ENCODE measurements at places on chromosomes 13 and 19.

DNA sequence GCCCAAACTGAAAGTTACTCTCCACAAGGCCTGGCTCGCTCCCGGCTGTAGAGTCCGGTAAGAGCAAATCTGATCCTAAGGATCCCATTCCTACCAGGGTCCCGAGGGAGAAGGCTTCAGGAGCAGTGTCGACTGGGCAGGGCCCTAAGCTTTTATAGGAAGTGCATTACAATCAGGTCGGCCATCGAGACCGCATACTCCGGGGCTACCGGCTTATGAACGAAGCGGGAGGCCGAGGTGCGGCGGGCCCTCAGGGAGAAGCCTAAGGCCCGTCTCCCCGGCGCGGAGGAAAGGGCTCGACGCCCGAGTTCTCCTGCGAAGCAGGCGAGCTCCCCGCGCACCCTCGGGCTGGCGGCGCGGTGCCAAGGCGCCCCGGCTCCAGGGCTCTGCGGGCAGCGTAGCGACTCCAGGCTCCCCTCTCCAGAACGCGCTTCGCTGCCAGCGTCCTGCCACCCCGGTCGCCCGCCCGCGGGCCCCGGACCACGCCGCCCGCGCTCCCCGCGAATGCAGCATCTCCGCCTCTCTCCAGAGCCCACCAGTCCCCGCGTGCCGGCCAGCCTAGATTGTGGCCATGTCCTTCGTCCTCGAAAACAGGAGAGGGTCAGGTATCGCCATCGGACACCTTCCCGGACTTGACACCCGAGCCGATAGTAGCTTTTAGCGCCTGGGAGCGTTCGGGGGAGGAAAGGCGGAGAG lies 1.4 kb downstream of the EFNB2 start:
- DNase-seq: no peak

DNA sequence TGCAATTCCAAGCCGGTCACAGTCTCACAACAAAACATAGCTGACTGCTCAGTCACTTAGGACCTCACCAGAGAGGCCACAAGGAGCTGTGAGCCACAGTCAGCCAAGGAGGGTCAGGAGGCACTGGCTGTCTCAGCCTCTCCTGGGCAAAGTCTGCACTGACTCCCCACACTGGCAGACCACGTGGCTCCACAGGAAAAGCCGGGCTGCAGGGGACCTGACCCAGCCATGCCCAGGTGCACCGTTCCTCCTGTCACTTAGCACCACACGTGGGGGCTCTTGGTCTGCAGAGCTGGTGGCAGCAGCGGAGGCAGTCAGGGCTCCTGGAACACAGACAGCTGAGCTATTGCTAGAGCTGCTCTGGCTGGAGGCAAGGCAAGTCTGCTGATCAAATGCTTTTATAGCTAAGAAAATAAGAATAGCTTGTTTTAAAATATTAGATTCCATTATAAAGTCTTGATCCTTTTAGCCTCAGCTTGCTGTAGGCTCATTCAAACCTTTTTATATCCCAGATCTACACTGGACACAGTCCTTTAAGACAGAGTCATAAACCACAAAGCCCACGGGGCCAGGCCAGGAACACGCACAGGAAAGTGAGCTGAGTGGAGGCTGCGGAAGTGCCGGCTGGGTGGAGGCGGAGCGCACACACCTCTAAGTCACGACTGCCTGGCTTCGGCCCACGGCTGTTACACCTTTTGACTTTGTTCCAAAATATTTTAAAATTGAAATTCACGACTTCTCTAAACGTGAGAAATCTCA lies 744.1 kb downstream of the UQCRFS1 start:
- DNase-seq: no peak

- DNase-seq: no peak
These were observed 28.5 kb downstream of the EXOC3L2 start for GRCh38 chr19:45216667-45217066.

DNA sequence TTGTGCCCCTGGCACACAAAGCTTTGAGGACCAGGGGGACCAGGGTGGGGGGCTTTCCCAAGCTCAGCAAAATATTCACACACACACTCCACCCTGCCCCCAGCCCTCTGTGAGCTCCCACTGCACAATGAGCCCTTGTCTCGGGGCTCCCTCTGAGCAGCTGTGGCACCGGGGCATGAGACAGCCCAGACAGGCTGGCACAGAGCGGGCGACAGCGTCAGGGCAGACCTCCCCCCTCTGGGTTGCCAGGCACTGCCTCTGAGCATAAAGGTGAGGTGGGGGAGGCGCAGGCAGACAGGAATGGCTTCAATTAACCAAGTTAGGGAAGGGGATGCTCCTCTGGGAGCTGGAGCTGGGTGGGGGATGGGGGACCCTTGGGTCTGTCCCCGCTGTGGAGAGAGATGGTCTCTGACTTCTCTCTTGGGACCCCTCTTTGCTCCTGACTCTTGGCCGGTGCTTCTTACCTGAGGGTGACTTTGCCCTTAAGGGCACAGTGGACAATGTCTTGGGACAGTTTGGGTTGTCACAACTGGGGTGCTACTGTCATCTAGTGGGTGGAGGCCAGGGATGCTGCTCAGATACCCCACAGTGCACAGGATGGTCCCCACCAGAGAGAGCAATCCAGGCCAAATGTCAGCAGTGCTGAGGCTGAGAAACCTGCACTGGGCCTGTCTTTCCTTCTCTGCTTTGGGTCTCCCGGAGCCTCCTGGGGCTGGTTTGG lies 30.3 kb downstream of the LYL1 start:
- DNase-seq: no peak

DNA sequence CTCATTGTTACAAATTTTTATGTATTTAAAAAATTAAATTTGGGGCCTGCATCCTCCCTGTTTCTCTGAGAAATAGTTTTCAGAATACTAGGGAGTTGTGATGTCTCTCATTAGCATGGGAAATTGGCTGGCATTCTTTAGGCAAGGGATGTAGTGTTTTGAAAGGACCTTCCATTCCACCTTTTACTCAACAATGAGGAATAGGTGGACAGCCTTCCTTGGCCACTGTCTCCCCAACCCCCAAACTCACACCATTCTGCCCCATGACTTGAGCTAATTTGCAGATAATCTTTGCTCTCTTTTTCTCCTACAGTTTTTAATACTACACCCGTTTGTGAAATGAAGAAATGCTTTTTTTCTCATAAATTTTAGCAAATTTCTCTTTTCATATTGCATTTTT lies 244.6 kb upstream of the SPRY2 start:
- no peak for DNase-seq

DNA sequence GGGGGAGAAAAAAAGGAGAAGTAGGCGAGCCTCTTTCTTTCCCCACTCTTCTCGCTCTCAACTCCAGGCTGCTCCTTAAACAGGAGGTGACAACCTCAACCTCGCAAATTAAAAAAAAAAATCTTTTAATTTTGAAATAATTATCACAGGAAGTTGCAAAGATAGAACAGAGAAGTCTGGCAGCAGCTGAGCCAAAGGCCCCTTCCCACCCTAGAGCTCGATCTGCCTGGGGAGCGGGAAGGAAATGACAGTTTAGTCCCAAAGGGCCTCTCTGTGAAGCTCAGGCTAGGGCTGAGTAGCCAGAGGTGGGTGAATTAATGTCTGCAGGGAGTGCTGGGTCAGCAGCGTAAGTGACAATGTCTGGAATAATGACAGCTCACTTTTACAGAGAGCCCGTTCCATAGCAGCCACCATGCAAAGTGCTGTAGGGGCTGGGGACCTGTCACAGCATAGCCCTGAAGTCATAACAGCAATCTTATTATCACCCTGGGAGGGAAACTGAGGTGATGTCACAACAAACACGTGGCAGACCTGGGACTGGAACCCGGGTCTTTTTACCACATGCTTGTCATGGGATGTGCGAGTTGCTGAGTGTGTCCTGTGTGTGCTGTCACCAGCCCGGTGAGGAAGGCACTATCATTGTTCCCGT lies 8.8 kb upstream of the CD22 start:
- no peak for DNase-seq

GRCh38 chr13:95643571-95643935 lies 953 bp downstream of the DZIP1 start:
- DNase-seq: no peak

DNA sequence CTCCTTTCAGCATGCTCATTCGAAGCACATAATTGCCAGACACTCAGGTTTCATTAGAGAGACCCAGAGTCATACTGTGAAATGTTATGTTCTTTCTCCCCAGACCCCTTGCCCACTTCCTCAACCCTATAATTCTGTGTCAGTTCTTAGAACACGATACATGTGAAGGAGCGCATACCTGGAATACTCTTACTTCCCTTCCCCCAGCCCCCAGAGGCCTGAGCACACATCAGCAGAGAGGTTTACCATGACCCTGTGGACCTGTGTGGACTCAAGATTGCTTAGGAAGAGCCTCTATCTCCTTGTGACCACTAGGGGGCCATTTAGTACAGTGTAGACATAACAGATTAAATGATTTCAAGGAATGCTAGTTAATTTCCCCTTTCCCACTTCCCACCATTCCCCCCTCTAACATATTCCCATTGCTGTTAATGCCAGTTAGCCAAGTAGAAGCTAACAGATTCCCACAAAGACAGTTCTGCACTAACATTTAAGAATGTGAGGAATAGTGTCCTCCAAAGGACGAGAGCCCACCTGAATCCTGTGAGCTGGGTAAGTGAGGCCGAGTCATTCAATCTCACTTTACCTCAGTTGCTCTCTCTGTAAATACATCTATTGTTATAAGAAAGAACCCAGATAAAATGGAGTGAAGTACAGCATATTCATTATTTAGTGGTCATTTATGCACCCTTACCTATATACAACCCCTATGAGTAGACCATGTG lies 154.2 kb upstream of the MAB21L1 start:
- DNase-seq: peak; percentile 33

DNA sequence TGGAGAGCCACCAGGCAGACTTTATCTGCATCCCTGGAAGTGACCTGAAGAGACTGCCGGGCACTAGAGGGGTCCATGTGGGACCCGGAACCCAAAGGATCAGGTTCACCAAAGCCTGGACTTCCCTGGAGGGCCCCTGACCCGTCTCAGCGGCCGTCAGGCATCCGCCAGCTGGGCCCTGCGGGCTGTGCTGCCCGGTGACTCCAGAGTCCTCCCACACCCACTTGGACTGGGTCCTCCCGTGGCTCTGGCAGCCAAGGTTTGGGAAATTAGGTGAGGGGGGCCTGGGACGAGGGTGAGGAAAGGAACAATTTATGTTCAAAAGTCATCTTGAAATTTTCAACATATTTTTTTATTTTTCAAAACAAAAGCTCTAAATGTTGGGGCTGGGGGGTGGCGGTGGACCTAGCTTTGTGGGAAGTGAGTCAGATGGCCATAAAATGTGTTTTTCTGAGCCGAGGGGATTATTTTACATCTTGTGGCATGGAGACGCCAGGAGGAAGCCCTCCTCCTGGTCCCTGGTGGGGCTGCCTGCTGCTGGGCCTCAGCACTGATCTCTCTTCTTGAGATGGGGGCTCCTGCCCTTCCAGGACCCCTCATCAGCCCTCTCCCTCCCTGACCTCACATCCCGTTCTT lies 20.2 kb downstream of the CEBPA start:
- no peak for DNase-seq

DNA sequence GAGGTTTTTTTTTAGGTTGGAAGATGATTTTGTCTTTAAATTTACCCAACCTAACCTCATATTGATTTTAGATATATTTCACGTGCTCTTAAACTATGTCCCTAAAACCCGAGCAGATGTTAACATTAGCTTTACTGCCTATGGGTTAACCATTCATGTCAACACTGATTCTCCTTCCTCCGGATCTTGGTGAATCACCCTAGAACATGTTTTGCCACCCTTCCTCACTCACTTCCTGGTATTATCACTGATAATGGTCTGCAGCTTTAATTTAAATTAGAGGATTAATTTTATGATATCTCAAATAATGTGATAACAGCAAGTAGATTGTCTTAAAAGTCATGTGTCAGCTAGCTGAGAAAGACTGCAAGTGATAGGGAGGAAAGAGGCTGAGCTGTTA lies 31.9 kb downstream of the HTR2A start:
- no peak for DNase-seq

GRCh38 chr19:55606817-55607216 lies 1.4 kb downstream of the ZNF865 start:
- DNase-seq: no peak

GRCh38 chr19:53871454-53871853 lies 3.8 kb downstream of the MYADM start:
- no peak for DNase-seq

DNA sequence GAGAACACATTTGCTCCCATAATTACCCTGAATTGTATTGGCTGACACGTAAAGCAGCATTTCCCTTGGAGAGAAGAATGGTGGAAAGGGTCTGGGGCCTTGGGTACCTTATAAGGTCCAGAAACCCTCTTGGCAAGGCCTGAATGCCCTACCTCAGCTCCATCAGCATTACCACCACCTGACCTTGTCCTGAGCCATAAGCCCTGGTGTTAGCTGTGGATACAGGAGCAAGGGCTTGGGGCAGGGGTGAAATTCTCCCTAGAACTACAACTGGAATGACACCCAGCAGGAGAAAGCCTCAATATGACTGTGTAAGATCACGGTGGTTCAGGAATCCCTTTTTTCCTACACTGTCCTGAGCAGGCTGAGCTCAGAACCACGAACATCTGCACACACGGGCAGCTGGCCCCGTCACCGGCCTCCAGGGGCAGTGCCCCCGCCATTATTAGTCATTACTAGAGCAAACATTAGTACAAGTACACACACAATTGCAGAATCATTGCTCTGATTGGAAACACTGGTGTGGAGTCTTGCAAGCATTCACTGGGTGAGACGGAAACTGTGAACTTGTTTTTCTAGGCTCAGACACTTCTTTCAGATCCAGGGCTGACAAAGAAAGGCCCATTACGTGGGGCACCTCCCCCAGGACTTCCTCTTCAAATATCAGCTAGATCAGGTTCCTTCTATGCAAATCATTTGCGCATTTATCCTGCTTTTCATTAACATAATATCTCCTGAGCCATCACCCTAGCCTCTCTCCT lies 26.8 kb upstream of the MTIF3 start:
- DNase-seq: no peak

DNA sequence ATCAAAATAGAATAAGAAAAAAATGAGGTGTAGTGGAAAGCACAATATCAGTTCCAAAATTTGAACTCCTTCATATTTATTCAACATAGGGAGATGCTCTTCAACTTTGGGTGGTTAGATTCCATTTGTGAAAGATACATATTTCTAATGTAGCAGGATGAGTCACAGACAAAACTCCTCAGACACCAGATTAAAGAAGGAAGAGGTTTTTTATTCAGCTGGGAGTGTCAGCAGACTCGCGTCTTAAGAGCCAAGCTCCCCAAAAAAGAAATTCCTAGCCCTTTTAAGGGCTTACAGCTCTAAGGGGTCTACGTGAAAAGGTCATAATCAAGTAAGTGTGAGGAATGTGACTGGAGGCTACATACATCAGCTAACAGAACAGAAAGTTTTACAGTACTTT lies 6.8 kb upstream of the ZNF765 start:
- no peak for DNase-seq

DNA sequence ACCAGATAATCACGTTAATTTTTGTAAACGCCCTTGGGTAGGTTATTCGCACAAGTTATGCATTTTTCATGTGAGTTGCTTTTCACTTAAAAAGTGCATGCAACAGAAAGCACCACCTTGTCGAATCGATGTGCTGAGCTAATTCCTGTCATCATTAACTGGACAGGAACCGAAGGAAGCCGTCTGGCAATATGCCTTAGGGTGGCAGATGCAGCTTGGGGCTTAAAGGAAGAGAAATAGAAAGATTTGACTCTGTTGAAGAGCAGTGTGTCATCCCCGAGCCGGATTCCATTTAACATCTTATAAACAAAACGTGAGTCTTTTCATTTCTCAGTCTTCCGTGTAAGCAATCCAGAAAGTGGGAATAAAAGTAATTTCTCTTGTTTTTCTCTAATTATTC lies 70.0 kb downstream of the ATP11A start:
- no peak for DNase-seq

GRCh38 chr19:40465025-40465556 lies 454 bp downstream of the BLVRB start:
- DNase-seq: no peak

All from iPS DF 6.9 (cell line).